Activated CD4-positive, alpha-beta memory T cell treated with anti-CD3 and anti-CD28 coated beads for 36 hours (primary cell): ENCODE measurements at places on chromosomes 5 and 9.

GRCh38 chr9:113387560-113388230 lies 10.9 kb upstream of the HDHD3 start:
- no peak for DNase-seq

GRCh38 chr5:133445744-133446143 lies 166.6 kb downstream of the FSTL4 start:
- DNase-seq, result no peak

DNA sequence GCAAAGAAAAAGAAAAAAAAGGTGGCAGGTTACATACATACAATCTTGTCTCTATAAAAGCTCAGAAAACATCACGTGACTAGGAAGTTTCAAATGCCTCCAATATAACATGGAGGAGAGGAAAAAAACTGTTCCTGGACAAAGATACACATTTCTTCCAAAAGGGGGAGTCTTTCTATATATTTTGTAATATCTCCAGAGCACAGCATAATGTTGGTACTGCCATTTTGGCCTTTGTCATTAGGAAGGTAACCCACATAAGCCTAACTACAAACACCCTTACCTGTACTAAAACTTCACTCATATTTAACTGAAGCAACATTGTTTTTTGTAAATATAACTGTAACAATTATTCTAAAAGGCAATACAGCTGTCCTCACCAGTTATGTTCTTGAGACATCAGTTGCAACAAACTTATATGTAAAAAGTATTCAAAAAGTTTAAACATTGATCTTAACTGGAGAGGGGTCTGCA lies 1.2 kb upstream of the BTF3 start:
- no peak for DNase-seq

DNA sequence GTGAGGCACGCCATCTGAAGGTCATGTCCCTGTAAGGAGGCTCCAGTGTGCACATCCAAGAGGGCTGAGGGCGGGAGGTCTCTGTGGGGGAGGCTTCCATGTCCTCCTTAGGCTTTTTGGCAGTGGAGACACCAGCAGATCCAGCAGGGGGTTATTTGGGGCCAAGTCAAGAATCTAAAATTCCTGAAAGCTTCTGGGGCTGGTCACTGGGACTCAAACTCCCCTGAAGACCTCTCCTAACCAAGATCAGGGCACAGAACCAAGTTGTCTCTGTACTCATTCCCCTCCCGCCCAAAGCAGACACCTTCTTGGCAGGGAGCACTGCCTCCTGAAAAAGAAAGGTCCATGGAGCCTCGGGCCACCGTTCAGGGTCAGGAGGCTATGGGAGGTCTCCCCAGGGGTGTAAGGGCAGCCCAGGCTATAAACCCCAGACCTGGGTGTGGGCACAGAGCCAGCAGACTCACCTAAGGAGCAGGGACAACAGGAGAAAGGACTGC lies 127.4 kb upstream of the ADRA1B start:
- no peak for DNase-seq
